ENCODE measurements at places on chromosomes 6 and 20. TPM values are rescaled to one million over a fixed set of nuclear protein-coding genes. Genes with fewer than 3 reads are reported as not detected.

Gene PDE7B
- 58.5 TPM for total RNA-seq

Gene TINAG
- total RNA-seq: not detected

Gene PIM1
- 1.3 TPM for total RNA-seq

Gene VSTM2L
- total RNA-seq: 0.51 TPM

Gene CDC25B
- 91.1 TPM for total RNA-seq

Gene HLA-DRB1
- total RNA-seq: not detected

Gene DEFB132
- not detected for total RNA-seq

Gene UBE2J1
- total RNA-seq: 65.5 TPM

Gene CSE1L
- 83.4 TPM for total RNA-seq

Gene SIRPB1
- total RNA-seq: 0.17 TPM

Gene OR12D3
- total RNA-seq: not detected

Gene TPX2
- 16.5 TPM for total RNA-seq

Gene CST5
- not detected for total RNA-seq

Gene GPR63
- total RNA-seq: under 0.01 TPM

Gene XKR7
- total RNA-seq: not detected

Gene CCR6
- total RNA-seq: not detected

Gene SLC17A1
- not detected for total RNA-seq

Gene NKX2-4
- total RNA-seq: not detected

Gene IL17A
- total RNA-seq: not detected

Gene FAM83B
- not detected for total RNA-seq

Gene CTSZ
- 250 TPM for total RNA-seq

Gene PSMG4
- total RNA-seq: 33.5 TPM

Gene ABHD16A
- total RNA-seq: 60.7 TPM

Gene ARFGEF3
- 5.8 TPM for total RNA-seq

Gene SLC26A8
- total RNA-seq: under 0.01 TPM

Gene SLC44A4
- total RNA-seq: 0.17 TPM

Gene ROS1
- total RNA-seq: under 0.01 TPM

Gene HLA-DOB
- total RNA-seq: not detected

Gene TOX2
- total RNA-seq: 1.5 TPM

Gene TREM2
- total RNA-seq: not detected

Gene ECT2L
- total RNA-seq: not detected

Gene B3GALT4
- total RNA-seq: 5.9 TPM

Gene CST4
- not detected for total RNA-seq

Gene OR2J3
- total RNA-seq: not detected

Gene FAM162B
- 4.3 TPM for total RNA-seq

Gene TMEM170B
- 2.4 TPM for total RNA-seq

Gene SCRT2
- not detected for total RNA-seq

Gene TPBG
- total RNA-seq: 9.4 TPM

Gene COL9A1
- not detected for total RNA-seq

Gene SNHG17
- 6.7 TPM for total RNA-seq

Gene ZC2HC1B
- total RNA-seq: not detected

Gene ENPP4
- 4.9 TPM for total RNA-seq

Gene BPIFB4
- not detected for total RNA-seq

Gene SCUBE3
- 0.85 TPM for total RNA-seq

Gene PAQR8
- 12.4 TPM for total RNA-seq

Gene NKX2-2
- total RNA-seq: not detected

Gene EPB41L1
- 21.1 TPM for total RNA-seq

Gene GGTLC1
- not detected for total RNA-seq

Gene COL21A1
- 0.05 TPM for total RNA-seq

Gene PNRC1
- 63.8 TPM for total RNA-seq

Gene KIF3B
- 34.0 TPM for total RNA-seq

Gene MBOAT1
- 22.0 TPM for total RNA-seq

Gene SNPH
- total RNA-seq: 6.3 TPM

Gene TMEM217
- 12.4 TPM for total RNA-seq

Gene KIZ
- total RNA-seq: 7.5 TPM

Data from dermis blood vessel endothelial cell (primary cell).